ENCODE measurements at places on chromosomes 5 and 9. TPM values are rescaled to one million over a fixed set of nuclear protein-coding genes. Genes with fewer than 3 reads are reported as not detected.

DNA sequence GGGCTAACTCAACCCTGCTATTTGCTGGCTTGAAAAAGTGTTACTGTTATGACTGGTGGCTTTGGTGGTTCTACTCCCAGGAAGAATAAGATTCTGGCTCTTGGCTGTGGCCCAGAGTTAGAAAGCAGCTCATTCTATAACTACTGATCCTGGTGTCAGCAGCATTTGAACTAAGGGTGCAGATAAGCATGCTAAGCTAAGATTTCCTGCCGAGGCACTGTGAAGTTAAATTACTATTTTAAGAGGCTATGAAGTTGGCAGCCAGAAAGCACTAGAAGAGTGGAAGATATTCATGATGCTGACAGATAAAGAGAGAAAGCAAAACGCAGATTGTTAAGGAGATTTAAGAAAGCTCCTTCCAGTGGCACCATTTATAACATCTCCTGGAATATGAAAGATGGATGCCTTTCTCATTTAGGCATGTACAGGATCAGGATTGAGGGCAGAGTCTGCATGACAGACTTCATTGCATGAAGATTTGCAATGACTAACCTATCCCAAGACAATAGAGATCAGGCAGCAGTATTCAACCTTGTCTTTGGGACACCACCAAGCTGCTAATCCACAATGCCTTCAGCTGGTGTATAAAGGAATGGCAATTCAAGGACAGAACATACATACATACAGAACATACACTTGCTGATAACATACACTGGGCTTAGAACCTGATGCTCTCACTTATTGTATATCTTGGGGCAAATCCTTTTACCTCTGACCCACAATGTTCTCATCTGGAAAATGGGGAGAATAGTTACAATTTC lies 11.7 kb downstream of the BRINP1 start:
- no peak for DNase-seq

DNA sequence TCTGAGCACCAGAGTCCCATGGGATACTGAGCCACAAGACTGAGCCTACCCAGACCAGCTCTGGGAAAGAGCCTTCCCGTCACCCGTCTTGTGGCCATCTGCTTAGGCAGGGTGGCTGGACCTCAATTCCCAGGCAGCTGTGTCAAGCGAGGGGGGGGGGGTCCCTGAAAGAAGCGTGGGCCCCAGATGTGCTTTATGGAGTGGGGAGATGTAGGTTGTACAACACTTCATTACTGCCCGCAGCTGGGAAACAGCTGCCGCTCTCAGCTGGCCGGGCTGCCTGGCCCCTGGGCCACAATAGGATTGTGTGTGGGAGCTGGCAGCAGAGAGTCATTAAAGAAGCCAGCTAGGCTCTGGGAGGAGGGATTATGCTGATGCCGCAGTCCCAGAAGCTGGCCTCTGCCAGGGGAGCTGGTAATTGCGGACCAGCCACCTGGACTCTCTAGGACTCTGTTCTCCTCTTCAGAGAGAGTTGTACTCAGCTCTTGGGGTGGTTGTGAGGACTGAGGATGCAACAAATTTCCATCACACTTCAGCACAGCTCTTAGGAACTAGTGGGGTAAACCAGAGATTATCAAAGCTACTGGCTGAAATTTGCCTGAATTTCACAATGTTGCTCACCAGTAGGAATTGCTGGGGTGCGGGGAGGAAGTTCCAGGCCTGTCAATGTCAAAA lies 145.4 kb downstream of the GADD45G start:
- DNase-seq = no peak

GRCh38 chr5:68454172-68454571 lies 238.6 kb downstream of the PIK3R1 start:
- DNase-seq = no peak

GRCh38 chr5:170660531-170660930 lies 123.0 kb upstream of the GABRP start:
- no peak for DNase-seq

DNA sequence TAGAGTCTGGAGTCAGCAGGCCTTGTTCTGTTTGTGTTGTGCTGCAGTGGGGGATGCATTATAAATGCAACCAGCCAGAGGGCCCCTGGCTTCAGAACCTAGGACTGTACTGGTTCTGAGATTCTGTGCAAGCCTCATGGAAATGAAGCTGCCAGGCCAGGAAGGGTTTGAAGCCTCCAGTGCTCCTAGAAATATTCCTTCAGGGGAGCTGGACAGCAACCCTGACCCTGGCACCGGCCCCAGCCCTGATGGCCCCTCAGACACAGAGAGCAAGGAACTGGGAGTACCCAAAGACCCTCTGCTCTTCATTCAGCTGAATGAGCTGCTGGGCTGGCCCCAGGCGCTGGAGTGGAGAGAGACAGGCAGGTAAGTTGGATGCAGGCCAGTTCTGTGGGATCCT lies at the start of gene SLC4A9:
TSS of gene SLC4A9 (plus strand) at position 94 of the 400 bp plus-strand sequence. CDS start at position 137, 43 bp downstream.
- no peak for DNase-seq

GRCh38 chr9:32404402-32404801 lies 20.0 kb downstream of the ACO1 start:
- DNase-seq = no peak

DNA sequence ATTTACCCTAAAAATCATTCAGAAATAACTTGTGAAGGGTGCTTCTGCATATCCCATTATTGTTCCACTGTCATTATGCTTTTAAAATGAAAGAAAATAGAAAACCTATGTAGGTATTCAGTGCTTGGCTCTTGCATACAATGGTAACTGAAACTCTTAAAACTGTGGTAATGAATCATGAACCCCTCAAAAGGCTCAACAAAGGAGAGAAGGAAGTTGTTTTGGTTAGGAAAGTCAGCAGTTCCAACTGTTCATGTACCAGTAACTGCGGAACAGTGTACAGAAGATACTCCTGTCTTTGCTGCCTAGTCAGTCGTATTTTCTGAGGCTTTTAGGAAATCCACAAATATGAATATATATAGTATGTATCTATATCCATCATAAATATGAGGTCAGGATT lies 96.1 kb downstream of the OSMR start:
- DNase-seq = no peak

PLAC8L1 gene
- 0.33 TPM for polyA plus RNA-seq

ANKRD18B gene
- 0.74 TPM for polyA plus RNA-seq

ADAMTSL1 gene
- 17.2 TPM for polyA plus RNA-seq

SDHA gene
- 74.9 TPM for polyA plus RNA-seq

SH3RF2 gene
- 0.45 TPM for polyA plus RNA-seq
